Bladder microvascular endothelial cell (primary cell): ENCODE measurements at places on chromosomes 16 and 17. TPM values are rescaled to one million over a fixed set of nuclear protein-coding genes. Genes with fewer than 3 reads are reported as not detected.

Gene MYCBPAP
- 0.16 and 0.69 TPM in 2 replicates for total RNA-seq

Gene ANKRD11
- 45.5 and 99.8 TPM in 2 replicates for total RNA-seq

Gene FGF11
- 0.16 and 0.50 TPM in 2 replicates for total RNA-seq

Gene GUCY2D
- not detected in 2 replicates for total RNA-seq

Gene HOXB6
- total RNA-seq, result 9.9 and 10.2 TPM in 2 replicates

Gene STH
- total RNA-seq, result not detected in 2 replicates

Gene CD300E
- total RNA-seq, result not detected in 2 replicates

Gene CEP295NL
- total RNA-seq, result 1.3 and 6.4 TPM in 2 replicates

Gene CD19
- not detected in 2 replicates for total RNA-seq

Gene FBXW10B
- 0.32 and 3.2 TPM in 2 replicates for total RNA-seq
